ENCODE measurements at places on chromosomes 2 and 18.

DNA sequence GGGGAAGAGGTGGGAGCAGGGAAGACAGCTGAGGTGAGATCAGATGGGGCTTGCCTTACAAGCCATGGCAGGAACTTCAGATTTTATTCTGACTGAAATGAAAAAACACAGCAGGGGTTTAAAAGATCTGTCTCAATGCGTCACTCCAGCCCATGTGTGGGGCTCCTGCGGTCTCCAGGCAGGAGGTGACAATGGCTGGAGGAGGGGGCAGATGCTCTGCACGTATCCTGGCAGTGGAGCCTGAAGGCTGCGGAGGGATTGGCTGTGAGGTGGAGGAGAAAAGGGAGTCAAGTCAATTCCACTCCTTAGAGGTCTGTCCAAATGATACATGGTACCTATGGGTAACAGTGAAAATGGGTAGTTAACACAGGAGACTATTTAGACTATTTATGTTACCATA lies 40.5 kb upstream of the KIDINS220 start:
- no peak for DNase-seq

GRCh38 chr2:71927757-71928715 lies 219.6 kb downstream of the CYP26B1 start:
- no peak for DNase-seq

DNA sequence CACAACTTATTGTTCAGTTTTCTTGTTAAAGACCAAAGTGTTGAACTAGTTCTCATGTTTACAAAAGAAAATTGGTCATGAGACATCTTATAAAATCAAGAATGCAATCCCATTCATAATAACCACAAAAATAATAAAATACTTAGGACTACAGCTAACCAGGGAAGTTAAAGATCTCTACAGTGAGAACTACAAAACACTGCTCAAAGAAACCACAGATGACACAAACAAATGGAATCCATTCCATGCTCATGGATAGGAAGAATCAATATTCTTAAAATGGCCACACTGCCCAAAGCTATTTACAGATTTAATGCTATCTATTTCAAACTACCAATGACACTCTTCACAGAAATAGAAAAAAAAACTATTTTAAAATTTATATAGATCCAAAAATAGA lies 1354.8 kb upstream of the CDH2 start:
- DNase-seq = no peak

GRCh38 chr2:168363347-168364092 lies 92.6 kb upstream of the CERS6 start:
- no peak for DNase-seq

DNA sequence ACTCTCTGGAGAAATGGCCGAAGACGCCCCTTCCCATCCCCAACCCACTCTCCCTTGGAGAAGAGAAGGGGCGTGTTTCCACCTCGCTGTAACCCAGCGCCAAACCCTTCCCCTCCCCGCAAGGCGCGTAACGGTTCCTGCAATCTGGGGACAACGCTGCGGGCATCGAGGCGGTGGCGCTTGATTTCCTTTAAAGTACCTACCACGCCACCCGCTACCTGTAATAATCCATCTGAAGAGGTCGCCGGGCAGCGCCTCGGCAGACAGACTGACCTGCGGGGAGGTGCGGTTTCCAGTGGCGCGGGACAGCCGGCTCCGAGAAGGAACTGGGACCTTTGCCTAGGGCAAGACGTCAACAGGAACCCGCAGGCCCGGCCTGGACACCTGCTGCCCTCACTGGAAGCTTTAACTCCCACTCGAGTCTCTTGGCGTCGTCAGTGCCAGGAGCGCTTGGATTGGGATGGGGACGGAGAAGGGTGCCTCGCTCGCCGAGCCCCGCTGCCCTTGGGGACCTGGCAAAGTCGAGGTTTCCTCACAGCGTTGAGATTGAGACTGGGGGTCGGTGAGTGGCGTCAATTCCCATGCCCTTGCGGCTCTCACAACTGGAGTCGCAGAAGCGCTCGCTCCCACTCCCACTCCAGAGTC lies at the start of gene CYP1B1:
Gene CYP1B1 (minus strand): TSS at position 645 of the 645 bp plus-strand sequence. CDS start 763 bp downstream, outside the sequence.
- peak; percentile 12 for DNase-seq

DNA sequence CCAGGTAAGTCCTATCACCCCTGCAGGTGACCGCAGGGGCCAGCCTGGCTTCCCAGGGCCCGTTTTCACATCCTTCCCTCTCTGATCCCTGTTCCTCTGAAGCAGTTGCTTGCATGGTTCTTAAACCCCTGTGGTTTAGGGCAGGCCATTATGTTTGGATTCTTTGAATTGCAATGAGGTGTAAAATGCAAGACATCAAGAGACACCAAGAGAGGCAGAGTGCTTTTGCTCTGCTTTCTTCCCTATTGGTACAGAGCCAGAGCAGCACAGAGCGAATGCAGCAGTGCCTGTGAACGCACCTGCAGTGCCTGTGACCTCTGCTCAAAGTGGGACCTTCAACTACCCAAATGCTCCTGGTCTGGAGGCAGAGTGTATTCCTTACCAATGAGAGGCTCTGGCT lies 7.6 kb downstream of the RFX8 start:
- no peak for DNase-seq

- no peak for DNase-seq
Observed at GRCh38 chr2:42008241-42008921, 39.4 kb upstream of the PKDCC start.

- no peak for DNase-seq
Observed at GRCh38 chr2:191560411-191560980, 117.4 kb upstream of the NABP1 start.

DNA sequence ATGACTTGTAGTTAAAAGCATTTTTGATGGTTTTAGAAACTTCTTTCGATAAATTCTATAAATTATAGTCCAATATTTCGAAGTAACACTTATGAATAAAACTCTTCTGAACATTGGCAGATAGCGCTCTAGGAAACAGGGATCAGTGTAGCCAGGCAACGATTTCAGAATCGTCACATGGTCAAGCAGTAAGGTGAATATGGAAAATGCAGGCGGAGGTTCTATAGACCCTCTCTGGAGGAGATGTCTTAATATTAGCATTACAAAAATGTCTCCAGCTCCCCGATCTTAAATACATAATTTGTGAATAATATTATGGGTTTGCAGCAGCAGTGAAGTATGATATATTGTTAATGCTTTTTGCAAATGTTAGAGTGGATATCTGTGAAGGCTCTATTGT lies 310.3 kb downstream of the SS18 start:
- DNase-seq = no peak

GRCh38 chr2:227597998-227598397 lies 695 bp upstream of the SCYGR2 start:
- DNase-seq = no peak

- DNase-seq = no peak
Observed at GRCh38 chr18:26978812-26979341, 113.4 kb upstream of the AQP4 start.

- no peak for DNase-seq
Observed at GRCh38 chr2:196399096-196399495, 227.7 kb upstream of the STK17B start.

GRCh38 chr18:5534845-5535244 lies 9.0 kb downstream of the EPB41L3 start:
- no peak for DNase-seq

- no peak for DNase-seq
Observed at GRCh38 chr2:38260469-38260868, 116.6 kb downstream of the ATL2 start.

DNA sequence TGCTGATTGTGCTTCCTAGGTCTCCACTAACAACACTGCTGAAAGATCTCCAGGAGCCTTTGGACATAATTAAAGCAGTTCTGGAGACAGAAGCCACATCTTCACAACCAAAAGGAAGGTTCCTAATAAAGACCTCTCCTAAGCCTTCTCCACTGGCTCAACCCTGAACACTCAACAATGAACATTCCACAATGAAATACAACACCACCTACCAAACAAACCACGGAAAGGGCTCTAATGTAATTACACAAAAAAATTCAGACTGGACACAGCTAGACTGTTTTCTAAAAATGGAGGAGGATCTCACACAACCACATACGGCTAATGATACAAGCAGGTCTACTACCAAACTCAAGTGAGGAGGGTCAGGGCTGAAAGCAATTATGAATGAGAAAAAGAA lies 43.6 kb downstream of the NOL10 start:
- DNase-seq = no peak

Data from stimulated activated naive B cell treated with anti-CD40 and anti-IgM and Interleukin-4, amounts not matched to agents 10 μg/mL and 1 μg/mL and 100 μg/mL, for 72 hours (primary cell).